Activated naive CD8-positive, alpha-beta T cell treated with anti-CD3 and anti-CD28 coated beads, Interleukin-2, amount 10 ng/mL, durations not matched to agents 7 days and 5 days (primary cell): ENCODE measurements at places on chromosomes 6 and 20. TPM values are rescaled to one million over a fixed set of nuclear protein-coding genes. Genes with fewer than 3 reads are reported as not detected.

- no peak overlapping the region for H3K4me3 ChIP-seq
- H3K27me3 ChIP-seq: no peaks in the 10 kb centered on the region
- H3K27ac ChIP-seq: no peak overlapping the region
- H3K4me1 ChIP-seq: peaks cover 7% of the 10 kb centered on the region
Measured at GRCh38 chr6:149225946-149226345, 91.6 kb upstream of the TAB2 start.

DNA sequence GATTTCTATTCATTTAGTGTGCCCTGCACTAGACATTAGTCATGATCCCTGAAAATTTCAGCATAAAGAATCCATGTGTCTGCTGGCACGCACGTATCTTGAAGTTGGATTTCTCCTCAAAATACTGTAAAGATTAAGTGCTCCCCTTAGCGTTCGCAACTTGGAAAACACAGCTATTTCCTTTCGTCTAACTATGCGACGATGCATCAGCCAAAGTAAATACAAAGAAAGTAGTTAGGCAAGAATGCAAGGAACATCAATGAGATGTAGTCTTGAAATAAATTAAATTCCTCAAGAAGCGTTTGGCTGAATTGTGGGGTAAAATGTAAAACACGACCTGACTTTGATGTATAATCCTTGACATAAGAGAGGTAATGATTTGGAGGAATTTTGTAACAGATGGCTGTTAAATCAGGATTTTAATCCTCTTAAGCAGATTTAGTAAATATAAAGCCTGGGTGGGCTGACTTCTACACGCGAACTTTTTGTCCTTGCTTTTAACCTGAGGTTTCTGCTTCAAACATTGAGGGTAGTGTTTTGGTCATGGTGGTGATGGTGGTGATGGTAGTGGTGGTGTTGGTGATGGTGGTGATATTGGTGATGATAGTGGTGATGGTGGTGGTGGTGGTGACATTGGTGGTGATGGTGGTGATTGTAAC, 88.2 kb downstream of the FOXF2 start:
- no peak for DNase-seq
- H3K4me1 ChIP-seq: peaks cover 1% of the 10 kb centered on the region
- H3K4me3 ChIP-seq: no peak overlapping the region
- H3K36me3 ChIP-seq: no peaks in the 10 kb centered on the region

The OR2H2 gene
- not detected for total RNA-seq

DNA sequence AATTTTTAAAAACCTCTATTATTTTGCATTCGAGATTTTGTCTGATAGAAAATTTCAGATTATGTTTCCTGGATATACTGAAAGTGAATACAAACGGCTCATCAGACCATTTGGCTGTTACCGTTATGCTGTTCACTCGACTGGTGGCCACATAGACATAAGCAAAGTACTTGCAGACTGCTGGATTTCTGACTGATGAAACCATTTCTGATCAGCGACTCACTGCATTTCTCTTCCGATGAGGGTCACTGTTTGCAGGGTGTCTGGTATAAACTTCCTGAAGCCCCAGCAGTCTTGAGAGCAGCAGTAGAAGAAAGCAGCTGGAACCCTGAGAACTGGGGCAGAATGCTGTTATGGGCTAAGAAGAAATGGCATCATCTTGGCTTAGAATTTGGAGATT, 17.7 kb downstream of the SNX9 start:
- peaks cover 22% of the 10 kb centered on the region for H3K4me1 ChIP-seq
- no peak overlapping the region for H3K27ac ChIP-seq
- no peak for DNase-seq
- peaks cover 17% of the 10 kb centered on the region for H3K36me3 ChIP-seq
- no peaks in the 10 kb centered on the region for H3K27me3 ChIP-seq

- no peaks in the 10 kb centered on the region for H3K4me1 ChIP-seq
- H3K27me3 ChIP-seq: peaks cover 5% of the 10 kb centered on the region
- DNase-seq: no peak
- no peak overlapping the region for H3K4me3 ChIP-seq
- no peak overlapping the region for H3K27ac ChIP-seq
Measured at GRCh38 chr6:170232186-170233002, 58.5 kb downstream of the DLL1 start.

The KCNG1 gene
- not detected for total RNA-seq

The PSORS1C1 gene
- total RNA-seq: not detected

The DHX16 gene
- 44.2 TPM for total RNA-seq
